ENCODE measurements at places on chromosomes 7 and 10.

DNA sequence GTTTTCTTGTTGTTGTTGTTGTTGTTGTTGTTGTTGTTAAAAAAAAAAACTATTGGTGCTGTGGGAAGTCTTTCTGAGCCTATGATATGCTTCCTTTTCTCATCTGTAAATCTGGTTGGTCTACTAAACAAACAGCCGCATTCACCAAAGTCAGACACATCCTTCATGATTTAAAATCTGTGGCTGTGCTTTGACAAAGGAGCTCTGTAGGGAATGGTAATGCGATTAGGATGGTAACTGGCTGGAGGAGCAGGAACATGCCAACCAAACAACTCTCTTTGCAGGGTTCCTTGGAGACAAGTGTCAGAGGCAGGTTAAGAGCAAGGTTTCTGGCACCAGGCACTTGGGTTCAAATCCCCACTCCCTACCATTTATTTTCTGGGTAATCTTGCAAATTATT, 14.9 kb upstream of the SP4 start:
- no peak for DNase-seq

DNA sequence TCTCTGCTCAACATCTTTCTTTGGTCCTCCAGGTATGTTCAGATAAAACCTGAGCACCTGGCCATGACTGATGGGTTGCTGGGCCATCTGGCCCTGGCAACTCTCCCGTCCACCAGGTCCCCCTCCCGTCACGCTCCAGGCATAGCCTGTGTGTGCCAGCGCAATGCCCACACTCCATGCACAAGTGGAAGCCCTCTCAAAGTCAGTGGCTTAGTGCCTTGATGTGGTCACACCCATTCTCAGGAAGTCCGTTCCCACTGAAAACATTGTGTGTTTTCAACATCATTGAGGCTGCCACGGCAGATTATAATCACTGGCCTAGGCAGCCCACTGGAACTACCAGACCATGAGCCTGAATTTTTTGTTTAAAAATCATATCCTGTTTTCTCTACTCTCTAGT, 170.6 kb upstream of the LANCL2 start:
- DNase-seq: no peak

- DNase-seq: no peak
Observed at GRCh38 chr10:35979116-35979515, 337.0 kb upstream of the FZD8 start.

- DNase-seq: no peak
Observed at GRCh38 chr7:41879403-41879802, 176.5 kb upstream of the INHBA start.

DNA sequence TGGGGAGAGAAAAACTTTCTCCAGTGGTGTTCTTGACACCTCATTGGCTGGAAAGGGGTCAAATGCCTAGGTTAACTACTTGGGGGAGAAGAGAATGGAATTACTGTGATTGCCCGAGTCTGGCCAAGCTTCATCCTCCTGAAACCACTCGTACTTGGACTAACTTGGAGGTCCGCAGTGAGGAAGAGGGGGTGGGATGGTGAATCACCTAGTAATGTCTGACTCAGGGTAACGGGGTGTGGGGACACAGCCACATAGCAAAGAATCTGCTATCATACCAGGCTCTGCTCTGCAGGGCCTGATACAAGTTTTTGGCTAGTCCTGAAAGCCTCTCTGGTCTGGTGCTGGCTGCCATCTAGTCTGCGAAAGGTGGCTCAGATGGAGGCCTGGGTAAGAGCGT, 190.9 kb downstream of the RPS24 start:
- DNase-seq: no peak

GRCh38 chr7:120184866-120185265, 88.1 kb upstream of the KCND2 start:
- no peak for DNase-seq

- no peak for DNase-seq
Observed at GRCh38 chr7:105643384-105643783, 62.1 kb upstream of the EFCAB10 start.

DNA sequence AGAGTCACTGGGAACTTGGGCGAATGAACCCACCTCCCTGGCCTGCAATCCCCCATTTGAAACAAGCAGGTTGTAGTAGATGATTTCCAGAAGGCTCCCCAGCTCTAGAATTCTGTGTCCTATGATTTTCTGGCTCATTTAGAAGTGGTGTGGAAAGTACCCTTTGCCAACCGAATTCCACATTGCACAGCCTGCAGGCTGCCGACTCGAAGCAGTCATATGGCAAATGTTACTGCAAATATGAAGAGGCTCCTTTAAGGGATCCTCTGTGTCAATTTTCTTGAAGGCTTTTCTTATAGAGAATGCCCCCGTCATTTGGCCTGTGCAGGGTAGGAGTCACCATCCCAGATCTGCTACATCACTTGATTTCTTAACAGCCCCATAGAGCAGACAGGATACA, 5.6 kb downstream of the PODXL start:
- DNase-seq: no peak

DNA sequence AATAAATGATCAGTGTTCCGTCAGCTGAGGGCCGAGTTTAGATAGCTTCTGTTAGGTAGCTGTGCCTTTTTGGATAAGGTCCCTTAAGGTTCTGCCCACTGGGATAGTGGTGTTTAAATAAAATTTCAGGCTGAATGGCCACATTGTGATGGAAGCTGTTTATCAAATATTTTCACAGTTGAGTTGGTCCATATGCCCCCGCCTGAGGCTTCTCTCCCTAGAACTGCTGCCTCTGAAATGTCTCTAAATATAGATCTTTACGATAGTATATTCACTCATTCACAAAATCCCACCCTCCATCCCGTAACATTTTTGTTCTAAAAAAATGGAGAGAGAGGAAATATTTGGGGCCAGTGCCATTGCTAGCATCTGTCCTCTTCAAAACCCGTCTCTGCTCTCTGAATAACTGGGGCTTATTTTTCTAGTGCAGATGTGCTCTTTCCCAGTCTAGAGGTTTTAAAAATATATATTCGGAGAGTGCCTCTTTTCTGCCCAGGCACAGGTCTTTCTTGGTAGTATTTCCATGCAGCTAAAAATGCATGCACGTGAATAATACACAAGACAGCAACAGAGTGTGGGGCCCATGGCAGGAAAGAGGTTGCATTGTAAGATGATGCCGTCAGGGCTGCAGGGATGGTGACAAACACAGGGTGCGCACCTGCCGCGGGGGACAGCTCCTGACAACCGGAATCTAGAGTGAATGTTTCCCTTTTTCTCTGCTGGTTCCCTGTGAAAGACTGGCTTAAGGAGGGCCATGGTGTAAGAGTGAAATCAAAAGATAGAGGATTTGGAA, 105.4 kb upstream of the BTBD16 start:
- DNase-seq: no peak

GRCh38 chr7:46972205-46972604, 609.7 kb downstream of the TNS3 start:
- no peak for DNase-seq
